ENCODE measurements at places on chromosomes 16 and 17.

- DNase-seq = no peak
Measured at GRCh38 chr17:54956791-54957190, 11.7 kb downstream of the COX11 start.

- DNase-seq = no peak
Measured at GRCh38 chr17:54544249-54544648, 356.4 kb upstream of the TOM1L1 start.

DNA sequence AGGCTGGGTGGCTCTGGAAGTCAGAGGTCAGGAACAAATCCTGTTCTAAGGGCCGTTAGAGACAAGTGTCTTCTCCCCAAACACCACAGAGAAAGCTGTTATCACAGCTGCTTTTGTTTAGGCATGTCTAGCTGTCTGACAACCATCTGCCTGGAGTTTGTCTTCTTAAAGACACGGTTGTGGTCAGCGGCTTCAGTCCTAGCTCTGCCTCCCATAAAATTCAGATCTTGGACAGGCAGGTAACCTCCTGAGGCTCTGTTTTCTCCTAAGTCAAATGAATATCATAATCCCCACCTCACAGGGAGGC, 2.3 kb upstream of the ITGA3 start:
- no peak for DNase-seq

GRCh38 chr16:58411336-58411735, 19.1 kb downstream of the GINS3 start:
- DNase-seq = no peak

- no peak for DNase-seq
Measured at GRCh38 chr17:74427048-74427762, 4.7 kb upstream of the GPRC5C start.

- no peak for DNase-seq
Measured at GRCh38 chr17:7644775-7645174, 6.0 kb upstream of the ATP1B2 start.

DNA sequence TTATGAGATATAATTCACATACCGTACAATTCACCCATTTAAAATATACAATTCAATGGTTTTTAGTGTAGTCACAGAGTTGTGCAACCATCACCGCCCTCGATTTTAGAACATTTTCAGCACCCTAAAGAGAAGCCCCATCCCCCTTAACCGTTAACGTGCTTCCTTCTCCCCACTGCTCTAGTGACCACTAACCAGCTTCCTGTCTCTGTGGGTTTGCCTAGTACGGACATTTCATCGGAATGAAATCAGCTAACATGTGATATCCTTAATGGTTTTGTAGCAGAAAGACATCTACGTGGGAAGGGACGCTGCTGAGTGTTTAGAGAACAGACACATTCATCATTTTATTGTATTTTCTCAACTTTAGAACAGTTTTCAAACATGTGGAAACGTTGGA, 80.8 kb upstream of the HSBP1 start:
- DNase-seq = no peak

DNA sequence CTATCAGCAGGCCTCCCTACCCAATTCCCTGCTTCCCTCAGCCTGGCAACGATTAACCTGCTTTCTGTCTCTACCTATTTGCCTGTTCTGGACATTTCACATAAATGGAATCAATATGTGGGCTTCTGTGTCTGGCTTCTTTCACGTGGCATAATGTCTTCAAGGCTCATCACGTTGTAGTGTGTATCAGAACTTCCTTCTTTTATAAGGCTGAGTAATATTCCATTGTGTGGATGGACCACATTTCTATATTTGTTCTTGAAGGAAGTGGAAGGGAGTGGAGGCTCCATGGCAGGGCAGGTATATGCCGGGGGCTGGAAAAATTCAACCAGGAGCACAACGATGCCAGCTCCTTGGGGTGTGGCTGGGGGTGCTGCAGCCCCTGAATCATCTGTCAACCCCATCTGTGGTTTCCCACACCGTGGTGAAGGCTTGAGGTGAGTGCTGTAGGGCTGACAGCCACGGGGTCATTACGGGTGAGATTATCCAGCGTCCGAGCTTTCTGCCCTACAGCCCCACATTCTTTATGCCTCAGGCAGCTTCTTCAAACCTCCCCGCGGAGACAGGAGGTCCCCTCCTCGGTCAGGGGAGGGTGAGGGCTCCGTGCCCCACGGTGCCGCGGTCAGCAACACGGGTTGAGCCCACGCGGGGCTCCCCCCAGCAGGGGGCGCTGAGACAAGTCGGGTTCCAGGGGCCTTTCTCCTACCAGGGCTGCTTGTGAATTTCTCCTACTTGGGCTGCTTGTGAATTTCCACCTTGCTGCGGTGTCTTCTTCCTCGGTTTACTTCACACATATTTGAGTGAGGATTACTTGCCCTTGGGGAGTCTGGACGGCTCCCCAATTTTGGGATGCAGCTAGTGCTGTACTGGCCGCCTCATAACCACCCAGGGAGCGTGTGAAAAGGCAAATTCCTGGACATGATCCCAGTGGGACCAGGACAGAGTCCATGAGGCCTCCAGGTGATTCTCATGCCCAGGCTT, 18.3 kb upstream of the WFIKKN2 start:
- DNase-seq = no peak

- no peak for DNase-seq
Measured at GRCh38 chr17:33447090-33447489, 154.0 kb upstream of the ASIC2 start.

GRCh38 chr16:77967054-77967904, 55.1 kb upstream of the CLEC3A start:
- DNase-seq = no peak

DNA sequence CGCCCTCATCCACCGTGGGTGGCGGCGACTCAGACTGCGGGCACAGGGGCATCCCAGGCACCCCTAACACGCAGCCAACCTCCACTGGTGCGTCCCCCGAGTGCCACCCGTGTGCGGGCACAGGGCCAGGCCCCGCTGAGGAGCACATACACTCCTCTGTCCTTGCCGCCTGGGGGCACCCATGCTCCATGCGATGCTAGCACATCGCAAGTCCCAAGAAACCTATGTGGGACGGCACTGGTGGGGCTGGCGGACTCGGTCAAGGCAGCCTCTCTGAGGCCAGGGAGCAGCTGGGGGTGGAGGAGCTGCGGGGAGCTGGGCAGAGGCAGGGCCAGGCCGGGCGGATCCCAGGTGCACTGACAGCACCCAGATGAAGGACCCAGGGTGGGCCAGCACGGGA, 4.0 kb downstream of the ZNF598 start:
- DNase-seq = peak; percentile 68
